ENCODE measurements at places on chromosomes 3 and 15.

- DNase-seq = no peak
These were observed 31.4 kb downstream of the HRH1 start for GRCh38 chr3:11185564-11186317.

DNA sequence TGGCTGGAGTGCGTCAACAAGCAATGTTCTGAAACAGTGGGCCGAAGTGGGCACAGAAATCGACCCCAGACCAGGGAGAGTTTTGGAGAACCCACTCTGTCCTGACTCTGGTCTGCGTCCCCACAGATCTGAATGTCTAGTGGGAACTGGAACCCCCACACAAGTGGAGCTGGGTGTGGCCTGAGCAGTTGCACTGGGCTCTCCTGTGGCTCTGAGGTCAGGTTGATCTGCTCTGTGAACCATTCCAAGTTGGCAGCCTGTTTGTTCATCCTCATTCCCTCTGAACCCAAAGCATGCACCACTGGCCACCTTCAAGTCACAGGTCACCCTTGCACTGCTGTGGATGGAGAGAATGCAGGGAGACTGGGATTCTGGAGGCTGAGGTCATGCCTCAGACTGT is 60.5 kb downstream of the STARD5 start:
- DNase-seq = no peak

- DNase-seq = peak; percentile 2
These were observed 1.9 kb upstream of the DPH6 start for GRCh38 chr15:35547775-35548364.

DNA sequence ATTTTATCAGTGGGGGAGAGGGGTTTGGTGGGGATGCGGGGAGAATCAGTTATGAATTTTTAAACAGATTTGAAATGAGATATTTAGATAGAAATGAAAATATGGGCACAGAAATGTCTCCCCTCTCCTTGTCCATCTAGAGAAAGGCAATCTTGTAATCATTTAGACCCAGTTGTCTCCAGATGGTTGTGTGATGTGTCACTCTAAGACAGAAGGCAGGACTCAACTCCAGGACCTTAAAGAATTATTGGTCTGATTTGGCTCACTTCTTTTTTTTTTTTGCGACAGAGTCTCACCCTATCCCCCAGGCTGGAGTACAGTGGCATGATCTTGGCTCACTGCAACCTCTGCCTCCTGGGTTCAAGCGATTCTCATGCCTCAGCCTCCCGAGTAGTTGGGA is 77.2 kb downstream of the EOMES start:
- DNase-seq = no peak

DNA sequence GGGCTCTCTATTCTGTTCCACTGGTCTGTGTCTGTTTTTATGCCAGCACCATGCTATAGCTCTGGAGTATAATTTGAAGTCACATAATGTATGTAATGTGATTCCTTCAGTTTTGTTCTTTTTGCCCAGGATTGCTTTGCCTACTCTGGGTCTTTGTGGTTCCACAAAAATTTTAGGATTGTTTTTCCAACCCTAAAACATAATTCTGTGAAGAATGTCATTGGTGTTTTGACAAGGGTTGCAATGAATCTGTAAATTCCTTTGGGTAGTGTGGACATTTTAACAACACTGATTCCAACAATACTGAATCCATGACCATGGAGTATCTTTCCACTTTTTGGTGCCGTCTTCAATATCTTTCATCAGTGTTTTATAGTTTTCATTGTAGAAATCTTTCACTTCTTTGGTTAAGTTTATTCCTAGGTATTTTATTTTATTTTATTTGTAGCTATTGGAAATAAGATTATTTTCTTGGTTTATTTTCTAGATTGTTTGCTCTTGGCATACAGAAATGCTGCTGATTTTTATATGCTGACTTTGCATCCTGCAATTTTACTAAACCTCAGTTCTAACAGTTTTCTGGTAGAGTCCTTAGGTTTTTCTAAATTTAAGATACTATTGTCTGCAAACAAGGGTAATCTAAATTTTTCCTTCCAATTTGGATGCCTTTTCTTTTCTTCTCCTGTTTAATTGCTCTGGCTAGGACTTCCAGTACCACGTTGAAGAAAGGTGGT is 29.7 kb downstream of the TJP1 start:
- DNase-seq = no peak

DNA sequence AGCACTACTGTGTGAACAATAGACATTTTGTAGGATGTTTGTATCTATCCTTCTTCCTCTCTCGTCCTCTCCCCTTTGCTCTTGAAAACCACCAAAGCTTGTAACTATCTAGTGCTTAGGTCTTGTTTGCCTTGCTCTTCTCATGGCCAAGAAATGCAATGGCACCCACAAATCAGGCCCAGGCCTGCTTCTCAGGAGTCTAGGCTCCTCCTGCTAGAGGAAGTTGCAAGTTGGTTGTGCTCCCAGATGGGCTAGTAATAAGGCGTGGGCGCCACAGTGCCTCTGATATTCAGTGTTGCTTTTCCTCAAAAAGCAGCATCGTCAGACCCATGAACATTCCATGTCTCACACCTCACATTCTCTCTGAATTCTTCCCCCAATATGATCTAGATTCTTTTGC is 28.7 kb downstream of the ZNF385D start:
- DNase-seq = no peak

DNA sequence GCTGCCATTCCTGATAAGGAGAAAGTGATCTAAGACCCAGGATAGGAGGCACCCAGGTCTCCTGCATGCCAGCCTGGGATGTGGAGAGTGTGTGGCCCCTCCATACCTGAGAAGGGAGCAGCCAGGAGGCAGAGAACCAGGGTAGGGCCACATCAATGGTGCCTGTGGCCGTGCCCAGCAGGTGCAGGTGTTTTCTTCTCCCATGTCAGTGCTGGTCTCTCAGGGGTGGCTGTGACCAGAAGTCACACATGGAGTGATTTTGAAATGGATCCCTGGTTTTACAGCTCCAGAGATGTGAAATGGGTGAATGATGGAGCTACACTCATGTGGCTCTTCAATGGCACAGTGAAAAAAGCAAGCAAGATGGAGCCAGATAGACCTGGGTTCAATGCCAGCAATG is 3.3 kb upstream of the ISL2 start:
- DNase-seq = no peak

- no peak for DNase-seq
These were observed 23.9 kb upstream of the PLSCR4 start for GRCh38 chr3:146274833-146275232.

DNA sequence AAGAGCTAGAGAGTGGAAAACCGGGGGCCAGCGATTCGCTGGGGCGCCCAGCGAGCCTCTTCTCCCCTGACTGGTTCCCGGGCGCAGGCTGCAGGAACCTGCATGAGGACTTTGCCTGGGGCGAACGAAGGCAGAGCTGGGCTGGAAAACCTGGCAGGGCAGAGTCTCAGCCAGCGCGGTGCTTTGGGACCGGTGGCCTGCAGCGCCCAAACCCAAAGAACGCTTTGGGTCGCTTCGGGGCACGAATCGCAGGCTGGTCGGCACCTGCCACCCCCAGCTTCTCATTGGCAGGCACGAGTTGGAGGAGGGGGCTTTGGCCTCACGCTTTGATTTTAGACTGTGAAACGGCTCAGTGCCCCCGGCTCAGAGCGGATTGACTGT is 3.0 kb downstream of the ONECUT1 start:
- no peak for DNase-seq

Measured in hippocampal formation (tissue), 2 donors.